ENCODE measurements at places on chromosomes 1 and 21. TPM values are rescaled to one million over a fixed set of nuclear protein-coding genes. Genes with fewer than 3 reads are reported as not detected.

LEMD1 gene
- total RNA-seq: 14.7 TPM

BOLA1 gene
- 13.2 TPM for total RNA-seq

DNA sequence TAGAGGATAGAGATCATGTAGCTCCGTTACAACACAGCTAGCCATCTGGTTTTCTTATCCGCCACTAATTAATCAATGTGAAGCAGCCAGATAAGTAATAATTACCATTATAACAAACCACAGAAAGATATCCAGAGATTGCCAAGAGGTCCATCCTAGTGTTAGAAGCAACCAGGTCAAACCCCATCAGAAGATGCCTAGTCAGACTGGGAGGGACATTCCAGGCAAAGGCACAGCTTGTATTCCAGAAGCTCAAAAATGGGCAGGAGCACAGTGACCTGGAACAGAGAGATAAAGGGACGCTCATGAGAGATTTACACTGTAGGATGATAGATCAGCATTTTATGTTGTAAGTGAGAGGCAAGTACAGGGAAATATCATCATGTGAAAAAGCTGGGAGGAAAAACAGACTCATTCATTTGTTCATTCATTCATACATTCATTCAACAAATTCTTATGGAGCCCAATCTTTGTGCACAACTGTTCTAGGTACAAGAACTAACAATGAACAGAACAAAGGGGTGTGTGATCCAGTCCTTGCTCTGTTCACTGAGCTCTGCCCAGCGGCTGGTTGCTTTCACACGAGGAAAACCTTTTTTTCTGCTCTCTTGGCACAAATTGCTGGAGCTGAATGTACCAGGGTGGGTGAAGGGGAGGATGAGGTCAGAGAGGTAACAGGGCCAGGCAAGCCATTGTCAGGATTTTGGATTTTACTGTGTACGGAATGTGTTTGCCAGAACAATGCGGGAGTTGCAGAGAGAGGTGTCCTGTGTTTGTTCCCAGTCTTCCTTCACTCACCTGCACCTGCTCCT, 240.8 kb upstream of the FGGY start:
- H3K4me3 ChIP-seq: no peak overlapping the region
- H3K27ac ChIP-seq: no peak overlapping the region
- H3K4me1 ChIP-seq: peaks cover 9% of the 10 kb centered on the region
- H3K36me3 ChIP-seq: no peaks in the 10 kb centered on the region
- DNase-seq: no peak
- H3K27me3 ChIP-seq: no peaks in the 10 kb centered on the region

GRCh38 chr1:230176326-230176725, 109.3 kb downstream of the GALNT2 start:
- no peak overlapping the region for H3K27ac ChIP-seq
- no peaks in the 10 kb centered on the region for H3K4me1 ChIP-seq
- H3K4me3 ChIP-seq: no peak overlapping the region
- no peak for DNase-seq

Measured in upper lobe of left lung (tissue), 6 donors.